Stimulated activated CD8-positive, alpha-beta memory T cell treated with anti-CD3 and anti-CD28 coated beads, Interleukin-7, amount 100 ng/mL, for 1 hour (primary cell): ENCODE measurements at places on chromosomes 6 and 20.

- DNase-seq: no peak
Observed at GRCh38 chr20:46035253-46035652, 6.2 kb downstream of the SLC12A5 start.

DNA sequence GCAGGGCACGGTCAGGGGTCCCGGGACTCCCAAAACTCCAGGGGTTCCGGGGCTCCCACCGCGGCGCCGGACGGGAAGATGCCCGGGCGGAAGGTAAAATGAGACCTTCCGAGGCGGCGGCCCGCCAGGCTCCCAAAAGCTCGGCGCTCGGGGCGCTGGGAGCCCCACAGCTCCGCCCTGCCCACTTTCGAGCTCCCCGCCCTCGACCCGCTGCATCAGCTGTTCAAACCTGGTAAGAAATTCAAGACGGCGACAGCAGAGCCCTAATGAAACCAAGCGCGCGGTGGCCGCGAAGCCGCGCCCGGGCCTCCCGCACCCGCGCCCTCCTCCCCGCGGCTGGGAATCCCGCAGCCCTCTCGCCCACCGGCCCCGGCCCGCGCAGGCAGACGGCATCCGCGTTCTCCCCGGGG is 369 bp downstream of the SLC4A11 start:
- DNase-seq: no peak

DNA sequence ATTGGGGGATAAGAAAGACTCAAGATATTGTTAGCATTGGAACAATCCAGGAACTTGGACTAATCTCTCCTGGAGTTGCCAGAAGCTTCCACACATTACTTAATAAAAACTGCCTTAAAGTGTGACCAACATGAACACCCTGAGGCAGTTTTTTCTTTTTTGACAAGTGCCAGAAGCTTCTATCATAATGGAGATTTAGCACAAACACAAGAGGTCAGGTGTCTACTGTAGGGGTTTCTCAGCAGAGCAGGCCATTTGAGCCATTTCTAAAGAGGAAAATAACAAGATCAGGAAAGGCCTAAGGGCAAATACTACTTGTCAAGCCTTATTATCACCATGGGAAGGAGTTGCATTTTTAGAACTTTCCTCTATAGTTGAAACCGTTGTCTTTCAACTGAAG is 361.5 kb downstream of the EPM2A start:
- no peak for DNase-seq

DNA sequence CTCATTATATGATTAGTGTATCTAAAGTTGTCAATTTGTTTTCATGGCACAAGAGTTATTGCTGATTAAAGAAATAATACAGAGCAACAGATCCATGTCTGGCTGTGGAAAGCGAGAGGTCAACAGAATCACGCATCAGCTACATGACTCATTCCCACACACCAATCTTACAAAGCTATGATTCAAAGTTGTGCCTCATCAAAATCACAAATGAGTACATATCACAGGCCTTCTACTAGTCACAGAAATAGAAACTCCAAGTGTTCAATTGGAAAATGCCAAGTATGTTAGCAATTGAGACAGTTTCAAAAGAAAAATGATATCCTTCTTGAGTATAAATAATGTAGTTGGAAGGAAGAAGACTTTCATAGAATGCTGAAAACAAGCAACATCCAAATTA is 57.8 kb upstream of the NKAIN2 start:
- no peak for DNase-seq

- no peak for DNase-seq
Observed at GRCh38 chr20:17559338-17559737, 10.5 kb upstream of the DSTN start.

DNA sequence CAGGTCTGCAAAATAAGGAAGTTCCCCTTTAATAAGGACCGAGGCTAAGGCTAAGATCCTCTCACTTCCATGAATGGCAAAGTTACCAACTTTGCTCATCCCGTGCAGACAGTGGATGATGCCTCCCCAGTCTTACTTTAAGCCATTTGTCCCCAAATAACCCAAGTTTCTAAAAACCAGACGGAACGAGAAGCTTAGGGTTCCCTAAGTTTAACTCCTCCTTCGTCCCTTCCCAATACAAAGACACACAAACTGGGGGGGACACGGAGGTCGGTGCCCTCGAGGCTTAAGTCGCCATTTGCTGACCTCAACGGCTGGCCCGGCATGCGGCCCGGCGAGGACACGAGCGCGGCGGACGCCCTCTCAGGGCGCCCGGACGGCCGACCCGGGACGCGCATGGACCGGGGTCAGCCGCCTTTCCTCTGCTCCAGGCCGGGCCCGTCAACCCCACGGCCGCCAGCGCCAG is 527 bp downstream of the FBXO30 start:
- DNase-seq: no peak

DNA sequence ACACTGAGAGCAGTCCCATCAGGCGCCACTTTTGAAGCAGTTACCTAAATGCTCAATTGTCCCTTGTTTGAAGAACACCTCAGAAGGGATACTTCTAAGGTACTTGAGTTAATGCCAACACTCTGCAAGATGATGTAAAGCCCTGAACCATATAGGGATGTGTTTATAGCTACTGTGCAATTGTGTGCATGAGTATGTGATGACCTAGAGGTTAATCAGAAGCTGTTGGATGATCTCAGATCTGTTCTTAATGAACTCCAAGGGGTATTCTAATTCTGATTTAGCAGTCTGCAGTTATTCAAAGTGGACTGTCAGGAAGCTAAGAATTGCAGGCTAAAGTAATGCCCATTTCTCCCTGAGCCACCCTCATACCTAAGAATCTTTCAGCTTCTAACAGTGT is 158.3 kb downstream of the TMEM242 start:
- DNase-seq: no peak

DNA sequence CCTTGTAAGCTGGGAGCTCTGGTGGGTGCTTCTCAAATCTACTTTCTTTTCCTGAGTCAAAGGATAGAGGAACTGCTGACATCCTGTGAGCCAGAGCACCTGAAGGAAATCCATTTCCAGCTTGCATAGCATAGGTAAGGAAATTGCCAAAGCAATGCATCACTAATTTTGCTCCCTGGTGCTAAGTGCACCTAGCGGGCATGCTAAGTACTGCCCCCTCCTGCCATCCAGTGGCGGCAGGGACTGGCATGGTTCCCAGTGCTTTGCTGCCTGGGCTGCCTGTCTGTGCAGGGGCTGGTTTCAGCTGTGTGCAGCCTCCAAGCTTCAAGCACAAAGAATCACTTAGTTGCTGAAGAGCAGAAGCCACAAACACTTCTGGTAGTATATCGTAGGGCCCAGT is 63.9 kb downstream of the FARS2 start:
- DNase-seq: no peak
